ENCODE measurements at places on chromosomes 1 and 21. TPM values are rescaled to one million over a fixed set of nuclear protein-coding genes. Genes with fewer than 3 reads are reported as not detected.

The S100A7 gene
- total RNA-seq: not detected

The LRRC8D gene
- total RNA-seq: 30.8 TPM

The NTNG1 gene
- not detected for total RNA-seq

The S100A14 gene
- 0.24 TPM for total RNA-seq

The FAM72D gene
- total RNA-seq: 6.9 TPM

The LAMB3 gene
- total RNA-seq: 16.9 TPM

The PBXIP1 gene
- 15.9 TPM for total RNA-seq

The LCE1B gene
- total RNA-seq: not detected

The OR6K3 gene
- not detected for total RNA-seq

The OR2L13 gene
- not detected for total RNA-seq

The KRTAP13-2 gene
- total RNA-seq: not detected

The ATP1B1 gene
- total RNA-seq: 196 TPM

The IGSF5 gene
- total RNA-seq: not detected

The CD1D gene
- total RNA-seq: not detected

The DIP2A gene
- total RNA-seq: 9.3 TPM

The MROH9 gene
- total RNA-seq: not detected

The SH2D1B gene
- total RNA-seq: 0.13 TPM

The PRR9 gene
- total RNA-seq: not detected

The C1orf87 gene
- total RNA-seq: not detected

Measured in A549 treated with Mapracorat at 1 μM for 4 hours (cell line).